ENCODE measurements at places on chromosomes 7 and 10.
A peak's percentile ranks its signal among the peaks of the same experiment; 100 is the strongest.

- no peak for DNase-seq
These were observed 52.6 kb downstream of the BRI3 start for GRCh38 chr7:98334081-98334480.

DNA sequence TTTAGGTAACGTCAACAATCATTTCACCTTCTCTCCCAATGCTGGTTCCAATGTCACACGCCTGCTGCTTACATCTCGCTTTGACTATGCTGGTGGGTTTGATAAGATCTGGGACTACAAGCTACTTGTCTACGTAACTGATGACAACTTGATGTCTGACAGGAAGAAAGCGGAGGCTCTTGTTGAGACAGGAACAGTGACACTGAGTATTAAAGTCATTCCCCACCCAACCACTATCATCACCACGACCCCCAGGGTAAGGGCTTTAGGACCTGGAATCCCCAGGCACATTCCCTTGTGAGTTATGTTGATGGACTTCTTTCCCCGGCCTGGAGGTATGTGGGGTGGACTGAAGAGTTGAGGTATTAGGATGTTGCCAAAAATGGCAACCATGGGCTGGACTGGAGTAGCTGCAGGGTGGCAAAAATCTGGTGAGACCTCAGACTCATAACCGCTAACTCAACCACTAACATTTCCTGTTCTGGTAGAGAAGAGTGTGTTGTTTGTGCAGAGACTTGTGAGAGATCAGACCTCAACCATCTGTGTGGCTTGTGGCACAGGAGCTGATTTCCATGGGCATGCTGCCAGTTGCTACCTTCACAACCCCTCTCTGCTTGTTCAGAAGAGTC is 59.2 kb downstream of the CDHR3 start:
- DNase-seq: peak; percentile 70

DNA sequence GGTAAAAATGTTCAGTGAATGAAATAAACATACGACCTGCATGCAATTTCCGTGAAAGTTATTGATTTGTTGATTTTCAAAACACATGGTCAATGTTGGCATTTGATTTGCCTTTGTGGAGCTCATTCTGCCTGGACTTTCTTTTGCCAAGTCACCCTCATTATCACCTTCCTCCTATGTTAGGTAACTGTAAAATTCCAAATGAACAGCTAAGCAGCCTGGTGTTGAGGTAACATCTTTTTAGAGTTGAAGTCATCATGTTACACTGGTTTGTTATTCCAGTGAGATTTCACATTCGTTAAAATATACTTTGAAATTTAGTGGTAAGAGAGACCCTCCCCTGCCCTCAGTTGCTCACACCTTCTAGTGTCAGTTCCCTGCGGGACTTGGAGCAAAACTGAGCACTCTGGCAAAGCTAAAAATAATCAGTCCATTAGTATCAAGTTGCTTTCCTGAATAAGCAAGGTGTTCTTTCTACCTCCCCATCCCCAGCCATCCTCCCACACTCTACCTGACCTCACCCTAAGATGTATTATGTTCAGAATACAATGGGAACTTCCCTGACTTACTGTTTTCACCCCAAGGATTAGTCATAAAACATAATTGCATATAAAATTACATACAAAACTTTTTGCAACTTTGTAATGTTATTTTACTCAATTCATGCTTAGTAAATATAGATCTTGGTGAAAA is 283.3 kb upstream of the SEMA3A start:
- no peak for DNase-seq

DNA sequence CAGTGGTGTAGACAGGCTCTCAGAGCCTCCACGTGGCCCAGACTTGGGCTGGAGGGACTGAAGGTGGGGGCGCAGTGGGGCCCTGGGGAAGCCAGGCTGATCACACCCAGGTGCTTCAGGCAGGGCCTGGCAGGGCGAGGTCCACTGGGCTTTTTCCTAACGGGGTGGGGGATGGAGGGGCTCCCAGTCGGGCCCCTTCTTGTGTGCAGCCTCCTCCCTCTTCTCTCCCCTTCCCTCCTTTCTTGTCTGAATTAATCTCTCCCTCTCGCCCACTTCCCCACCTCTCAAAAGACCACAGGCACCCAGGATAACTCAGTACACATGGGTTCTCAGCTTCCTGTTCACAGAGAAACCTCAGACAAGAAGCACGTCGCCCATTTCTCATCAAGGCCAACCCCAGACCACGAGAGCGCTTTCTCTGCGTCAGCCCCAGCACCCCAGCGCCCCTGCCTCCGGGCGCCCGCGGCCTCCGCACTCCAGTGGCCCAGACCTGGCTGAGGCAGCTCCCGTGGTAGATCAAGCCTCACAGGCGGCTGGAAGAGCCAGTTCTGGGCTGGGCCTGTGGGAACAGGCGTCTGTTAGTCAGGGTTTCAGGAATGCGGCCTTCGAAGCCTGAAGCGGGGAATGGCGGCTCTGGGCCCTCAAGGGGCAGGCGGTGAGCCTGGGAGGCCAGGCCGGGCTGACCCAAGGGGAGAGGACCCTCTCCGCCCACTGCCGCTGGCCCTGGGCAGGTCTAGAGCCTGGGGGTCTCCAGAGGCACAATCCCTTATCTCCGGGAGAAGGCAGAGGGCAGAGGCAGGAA is 50.6 kb downstream of the PWWP2B start:
- peak; percentile 79 for DNase-seq

DNA sequence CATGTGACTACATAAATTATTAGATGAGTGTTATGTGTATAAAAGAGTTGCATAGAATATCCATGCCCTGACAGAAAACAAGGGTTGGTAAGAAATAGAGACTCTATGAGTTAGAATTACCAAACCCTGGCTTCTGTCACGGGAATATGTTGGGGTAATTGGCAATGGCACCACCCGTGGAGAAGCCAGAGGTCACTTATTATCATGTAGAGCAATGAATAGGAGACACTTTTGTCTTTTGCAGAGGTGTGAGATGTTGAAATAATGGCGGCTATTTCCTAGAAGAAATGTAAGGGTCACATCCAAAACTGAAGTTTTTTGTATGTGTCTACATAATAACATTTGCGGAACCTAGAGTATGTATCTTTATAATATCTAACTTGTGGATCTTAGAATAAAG is 35.3 kb downstream of the ABCB5 start:
- DNase-seq: no peak

DNA sequence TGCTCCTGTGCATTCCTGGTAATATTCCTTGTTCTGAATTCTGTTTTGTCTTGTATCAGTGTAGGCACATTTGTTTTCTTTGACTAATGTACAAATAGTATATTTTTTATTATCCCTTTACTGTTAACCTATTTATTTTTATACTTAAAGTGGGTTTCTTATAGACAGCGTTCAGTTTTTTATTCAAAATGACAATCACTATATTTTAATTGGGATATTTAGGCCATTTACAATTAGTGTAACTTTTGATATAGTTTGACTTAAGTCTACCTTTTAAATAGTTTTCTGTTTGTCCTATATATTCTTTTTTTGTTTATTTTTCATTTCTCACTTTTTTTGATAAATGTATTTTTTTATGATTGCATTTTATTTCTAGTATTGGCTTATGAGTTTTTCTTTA is 219.8 kb downstream of the DNAJB9 start:
- no peak for DNase-seq

DNA sequence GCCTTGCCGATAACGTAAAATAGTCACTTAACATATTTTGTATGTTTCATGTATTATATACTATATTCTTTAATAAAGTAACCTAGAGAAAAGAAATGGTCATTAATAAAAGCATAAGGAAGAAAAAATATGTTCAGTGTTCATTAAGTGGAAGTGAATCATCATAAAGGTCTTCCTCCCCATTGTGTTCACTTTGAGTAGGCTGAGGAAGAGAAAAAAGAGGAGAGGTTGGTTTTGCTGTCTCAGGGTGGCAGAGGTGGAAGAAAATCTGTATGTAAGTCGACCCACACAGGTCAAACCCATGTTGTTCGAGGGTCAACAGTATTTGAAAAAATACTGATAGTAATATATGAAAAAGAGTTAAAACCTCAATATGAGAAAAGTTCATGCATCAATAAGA is 90.3 kb downstream of the GLCCI1 start:
- DNase-seq: no peak

GRCh38 chr7:48933549-48934085 is 9.3 kb downstream of the CDC14C start:
- DNase-seq: no peak

GRCh38 chr7:88377434-88377833 is 70.7 kb upstream of the STEAP4 start:
- no peak for DNase-seq

DNA sequence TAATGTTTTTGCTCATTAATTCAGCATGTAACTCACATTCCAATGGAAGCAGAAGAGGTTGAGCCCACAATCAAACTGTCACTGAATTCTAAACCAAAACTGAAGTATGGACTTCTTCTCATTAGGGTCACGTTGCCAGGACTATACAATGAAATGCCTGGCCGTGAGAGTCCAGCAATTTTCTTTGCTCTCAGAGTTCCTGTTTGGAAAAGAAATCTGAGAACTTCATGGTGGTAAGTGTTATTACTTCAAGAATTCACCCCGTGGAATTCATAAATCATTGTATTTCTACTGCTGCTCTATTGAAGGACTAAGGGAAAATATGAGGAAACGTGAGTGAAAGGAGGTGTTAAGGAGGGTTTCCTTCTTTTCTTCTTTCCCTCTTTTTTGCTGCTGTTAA is 441.8 kb upstream of the AKR1E2 start:
- DNase-seq: no peak

DNA sequence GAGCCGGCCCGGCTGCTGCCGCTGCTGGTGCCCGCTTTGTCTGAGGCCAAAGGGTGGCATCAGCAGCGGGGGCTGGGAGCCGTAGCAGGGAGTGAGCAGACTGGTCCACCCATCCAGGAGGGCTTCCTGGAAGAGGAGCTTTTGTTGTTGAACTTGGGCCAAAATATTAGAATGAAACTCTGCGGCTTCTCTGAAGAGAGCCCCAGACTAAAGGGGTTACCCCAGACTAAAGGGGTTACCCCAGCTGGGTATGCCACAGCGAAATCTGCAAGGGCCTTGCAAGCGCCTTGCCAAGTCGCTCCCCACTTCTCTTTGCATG is 154.7 kb upstream of the ZMIZ1 start:
- DNase-seq: no peak

DNA sequence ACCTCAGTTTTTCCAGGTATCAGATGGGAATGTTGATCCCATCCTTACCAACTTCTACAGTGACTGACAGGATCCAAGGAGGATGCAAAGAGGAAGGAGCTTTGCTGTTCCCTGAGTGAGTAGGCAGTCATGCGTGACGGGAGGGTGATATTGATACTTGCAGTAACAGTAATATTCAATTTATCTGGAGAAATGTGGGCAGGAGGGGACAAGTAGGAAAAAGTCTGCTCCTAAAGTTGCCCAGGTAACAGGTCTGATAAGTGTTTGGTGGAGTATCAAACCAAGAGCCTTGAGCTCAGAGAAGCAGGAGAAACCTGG is 3.3 kb upstream of the ZCCHC24 start:
- no peak for DNase-seq

- DNase-seq: no peak
These were observed 9.2 kb downstream of the ZCCHC24 start for GRCh38 chr10:79436066-79436849.
